ENCODE measurements at places on chromosomes 2 and 18.

DNA sequence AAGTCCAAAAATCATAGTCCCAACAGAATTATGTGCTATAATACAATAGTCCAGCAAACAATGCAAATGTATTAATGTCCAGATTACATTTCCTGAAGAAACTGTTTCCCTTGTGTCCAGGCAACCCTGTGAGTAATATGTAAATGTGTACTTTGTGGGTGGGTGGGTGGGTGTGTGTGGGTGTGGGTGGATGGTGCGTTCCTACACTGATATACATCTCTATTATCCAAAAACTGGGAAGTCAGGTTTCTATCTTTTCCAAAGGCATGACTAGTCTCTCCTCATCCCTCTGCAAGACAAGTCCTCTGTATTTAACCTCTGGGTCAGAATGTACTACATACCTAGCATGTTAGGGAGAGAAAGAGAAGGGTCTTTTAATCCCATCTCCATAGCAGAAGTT is 71.6 kb downstream of the LNPK start:
- DNase-seq, result no peak

GRCh38 chr2:9975805-9976447 is 24.4 kb downstream of the GRHL1 start:
- peak; percentile 60 for DNase-seq

GRCh38 chr2:239917125-239917956 is 107.8 kb downstream of the NDUFA10 start:
- no peak for DNase-seq

DNA sequence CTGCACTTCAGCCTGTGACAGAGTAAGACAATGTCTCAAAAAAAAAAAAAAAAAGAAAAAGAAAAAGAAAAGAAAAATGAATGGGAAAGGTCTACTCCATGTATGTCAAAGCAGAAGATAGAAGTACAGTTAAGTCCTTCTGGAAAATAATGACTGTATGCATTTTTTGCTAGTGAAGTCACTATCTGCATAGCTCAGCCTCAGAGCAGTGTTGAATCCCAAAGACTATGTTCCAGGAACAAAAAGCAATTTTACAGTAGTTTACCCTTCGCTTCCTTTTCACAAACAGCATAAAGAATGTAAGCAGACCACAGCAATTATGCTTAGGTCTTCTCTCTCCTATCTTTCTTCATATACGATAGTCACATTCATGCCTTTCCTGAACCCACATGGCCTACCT is 497.4 kb downstream of the CMPK2 start:
- DNase-seq, result no peak

DNA sequence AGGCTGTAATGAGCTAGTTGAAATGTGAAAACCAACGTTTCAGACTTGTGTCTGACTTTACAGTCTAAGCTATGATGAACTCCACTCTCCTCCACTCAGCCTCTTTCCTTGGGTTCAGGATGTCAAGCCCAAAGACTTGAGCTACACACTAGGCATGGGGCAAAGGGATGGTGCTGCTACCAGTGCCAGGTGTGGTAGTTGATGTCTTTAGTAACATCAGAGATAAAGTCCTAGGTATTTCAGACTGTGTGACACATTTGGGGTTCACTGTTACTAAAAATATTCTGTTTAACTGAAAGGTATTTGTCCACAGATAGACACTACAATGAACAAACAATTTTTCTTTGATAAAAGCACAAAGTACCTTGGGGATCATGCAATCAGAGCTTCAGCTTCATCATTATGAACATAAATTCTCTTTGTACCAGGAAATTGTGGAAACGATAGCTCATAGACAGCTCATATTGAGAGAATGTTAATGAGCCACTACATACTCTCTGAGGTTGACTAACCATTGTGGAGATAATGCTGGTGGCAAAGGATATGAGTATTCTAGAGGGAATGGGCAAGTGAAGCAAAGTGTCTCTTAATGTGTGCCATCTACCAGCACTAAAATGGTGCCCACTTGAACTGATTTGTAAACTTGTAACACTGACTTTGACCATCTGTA is 253.7 kb upstream of the THUMPD2 start:
- DNase-seq, result no peak

GRCh38 chr2:102046135-102046986 is 54.6 kb downstream of the IL1R2 start:
- no peak for DNase-seq

DNA sequence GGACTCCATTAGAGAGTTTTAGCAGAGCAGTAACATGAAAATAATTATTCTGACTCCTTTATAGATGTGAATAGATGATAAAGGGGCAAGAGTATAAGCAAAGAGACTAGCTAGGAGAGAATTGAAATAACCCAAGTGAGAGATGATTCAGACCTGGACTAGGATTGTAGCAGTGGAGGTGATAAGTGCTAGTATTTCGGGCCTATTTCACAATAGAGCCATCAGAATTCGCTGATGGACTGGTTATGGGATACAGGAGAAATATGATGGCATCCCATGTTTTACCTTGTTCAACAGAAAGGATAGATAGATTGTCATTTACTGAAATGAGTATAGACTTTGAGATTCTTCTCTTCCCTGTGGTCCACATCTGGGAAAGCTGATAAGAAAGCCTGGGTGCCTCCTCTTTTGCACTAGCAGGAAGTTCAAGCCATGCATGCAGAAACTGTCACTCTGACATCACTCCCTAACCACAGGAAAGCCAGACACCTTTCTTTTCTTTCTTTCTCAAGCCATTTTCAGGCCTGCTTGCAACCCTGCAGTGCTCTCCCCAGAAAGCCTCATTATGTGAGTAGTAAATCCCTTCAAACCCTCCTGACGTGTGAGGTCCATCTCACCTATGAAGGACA is 25.3 kb downstream of the DYNAP start:
- DNase-seq, result no peak

- DNase-seq, result peak; percentile 42
Observed at GRCh38 chr2:191030521-191031154, 16.7 kb upstream of the STAT1 start.

DNA sequence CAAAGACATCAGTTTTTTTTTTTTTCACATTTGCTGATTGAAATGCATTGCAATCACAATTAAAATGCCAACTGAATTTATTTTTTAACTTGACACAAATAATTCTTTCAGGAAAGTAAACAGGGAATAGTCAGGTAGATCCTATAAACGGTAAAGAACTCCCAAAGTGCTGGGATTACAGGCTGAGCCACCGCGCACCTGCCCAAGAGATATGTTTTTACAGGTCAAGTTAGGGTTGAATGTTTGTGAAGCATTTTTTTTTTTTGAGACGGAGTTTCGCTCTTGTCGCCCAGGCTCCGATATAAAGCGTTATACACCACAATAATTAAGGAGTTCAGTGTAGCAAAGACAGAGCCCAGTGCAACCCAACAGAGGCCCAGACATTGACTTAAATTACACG is 15.1 kb downstream of the ITM2C start:
- no peak for DNase-seq

DNA sequence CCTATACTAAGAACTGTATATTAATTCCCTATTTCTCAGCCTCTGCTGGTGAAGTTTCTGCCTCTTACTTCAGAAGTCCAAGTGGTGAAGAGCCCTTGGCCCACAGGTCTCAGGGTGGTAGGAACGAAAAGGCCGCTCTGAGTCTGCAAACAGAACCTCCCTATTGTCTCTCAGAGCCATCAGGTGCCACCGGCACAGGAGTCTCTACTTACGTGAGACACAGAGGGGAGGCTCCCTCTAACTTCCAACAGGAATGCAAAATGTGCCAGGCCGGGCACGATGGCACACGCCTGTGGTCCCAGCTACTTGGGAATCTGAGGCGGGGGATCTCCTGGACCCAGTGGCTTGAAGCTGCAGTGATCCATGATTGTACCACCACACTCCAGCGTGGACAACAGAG is 143.0 kb downstream of the TPO start:
- DNase-seq, result no peak

- DNase-seq, result no peak
Observed at GRCh38 chr2:115649731-115650130, 1207.3 kb downstream of the DPP10 start.

DNA sequence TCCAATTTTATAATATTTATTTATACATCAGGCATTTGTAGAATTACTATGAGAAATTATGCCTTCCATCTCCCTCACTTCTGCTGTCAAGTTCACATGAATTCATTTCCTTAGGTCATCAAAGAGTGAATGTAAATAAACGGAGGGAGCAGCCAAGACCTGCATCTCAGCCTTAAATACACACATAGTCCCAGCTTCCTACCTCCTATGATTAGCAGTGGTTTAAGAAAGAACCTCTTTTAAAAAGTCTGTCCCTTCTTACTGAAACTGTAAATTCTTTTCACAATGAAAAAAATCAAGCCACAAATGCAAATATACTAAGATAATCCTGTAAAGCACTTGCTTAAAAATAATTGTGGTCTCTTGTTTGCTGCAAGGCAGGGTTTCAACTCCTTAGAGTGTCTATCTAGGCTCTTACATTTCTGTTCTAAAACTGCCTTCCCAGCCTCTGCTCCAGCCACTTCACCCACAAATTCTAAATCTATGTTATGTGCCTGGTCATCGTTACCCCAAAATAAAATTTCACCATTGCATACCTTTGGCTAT is 532.7 kb upstream of the FSHR start:
- no peak for DNase-seq

GRCh38 chr2:53646788-53647187 is 120.8 kb upstream of the CHAC2 start:
- DNase-seq, result no peak

GRCh38 chr18:5424903-5425664 is 118.7 kb downstream of the EPB41L3 start:
- no peak for DNase-seq

GRCh38 chr18:48645427-48646002 is 106.7 kb downstream of the CTIF start:
- no peak for DNase-seq

- DNase-seq, result no peak
Observed at GRCh38 chr2:26576565-26577441, 64.4 kb downstream of the CIB4 start.

- DNase-seq, result no peak
Observed at GRCh38 chr2:158478237-158478636, 21.5 kb downstream of the PKP4 start.

GRCh38 chr18:59318460-59319050 is at the start of gene CPLX4:
CPLX4 (minus strand) TSS chr18:59318649; CDS start chr18:59318462, 187 bp downstream.
- DNase-seq, result no peak

- no peak for DNase-seq
Observed at GRCh38 chr2:236959876-236960275, 125.8 kb upstream of the COPS8 start.

- DNase-seq, result no peak
Observed at GRCh38 chr18:42426496-42427015, 471.5 kb downstream of the PIK3C3 start.

GRCh38 chr2:26883956-26884355 is 36.0 kb downstream of the DPYSL5 start:
- no peak for DNase-seq

- DNase-seq, result no peak
Observed at GRCh38 chr2:31944828-31945571, 65.8 kb downstream of the MEMO1 start.

GRCh38 chr2:171669121-171669520 is 18.1 kb upstream of the DYNC1I2 start:
- no peak for DNase-seq

- DNase-seq, result no peak
Observed at GRCh38 chr2:181563101-181563692, 93.7 kb downstream of the CERKL start.

GRCh38 chr2:15871239-15871783 is 69.0 kb upstream of the MYCN start:
- no peak for DNase-seq

GRCh38 chr2:31945572-31945935 is 65.3 kb downstream of the MEMO1 start:
- no peak for DNase-seq

GRCh38 chr2:72176281-72176680 is 28.6 kb upstream of the CYP26B1 start:
- DNase-seq, result no peak

DNA sequence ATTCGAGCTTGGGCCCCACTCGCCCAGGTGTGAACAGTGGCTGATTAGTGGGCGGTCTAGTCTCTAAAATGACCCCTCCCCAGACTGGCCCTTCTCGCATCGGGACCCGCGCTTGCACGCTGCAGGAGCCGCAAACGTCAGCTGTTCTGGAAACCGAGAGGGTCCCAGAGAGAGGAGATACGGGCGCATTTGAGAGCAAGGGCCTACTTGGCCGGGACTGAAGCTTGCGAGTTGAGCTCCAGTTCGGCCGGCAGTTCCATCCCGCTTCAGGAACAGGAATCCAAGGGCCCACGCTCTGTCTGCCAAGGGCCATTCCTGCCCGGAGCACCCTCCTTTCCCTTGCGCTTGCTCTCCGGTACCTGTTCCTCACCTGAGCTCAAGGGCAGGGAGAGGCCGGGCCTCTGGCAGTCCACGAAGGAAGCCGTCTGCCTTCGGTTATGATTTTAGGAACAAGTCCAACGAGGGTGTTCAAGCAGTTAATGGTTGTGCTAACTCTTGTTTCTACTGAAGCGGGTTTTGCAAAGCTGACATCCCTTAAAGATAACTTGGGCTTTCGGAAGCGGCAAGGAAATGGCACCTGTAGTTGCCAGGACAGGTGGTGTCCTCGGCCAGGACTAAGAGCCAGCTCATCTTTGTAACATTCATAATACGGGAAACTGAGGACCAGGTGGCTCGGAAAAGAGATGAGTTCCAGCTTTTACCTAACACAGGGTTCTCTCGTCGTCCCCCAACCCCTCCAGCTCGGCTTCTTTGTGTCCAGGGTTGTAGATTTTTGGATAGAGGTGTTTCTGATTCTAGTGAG is 3.9 kb upstream of the DLX1 start:
- DNase-seq, result no peak

GRCh38 chr2:28926847-28927246 is 32.4 kb downstream of the WDR43 start:
- DNase-seq, result no peak

DNA sequence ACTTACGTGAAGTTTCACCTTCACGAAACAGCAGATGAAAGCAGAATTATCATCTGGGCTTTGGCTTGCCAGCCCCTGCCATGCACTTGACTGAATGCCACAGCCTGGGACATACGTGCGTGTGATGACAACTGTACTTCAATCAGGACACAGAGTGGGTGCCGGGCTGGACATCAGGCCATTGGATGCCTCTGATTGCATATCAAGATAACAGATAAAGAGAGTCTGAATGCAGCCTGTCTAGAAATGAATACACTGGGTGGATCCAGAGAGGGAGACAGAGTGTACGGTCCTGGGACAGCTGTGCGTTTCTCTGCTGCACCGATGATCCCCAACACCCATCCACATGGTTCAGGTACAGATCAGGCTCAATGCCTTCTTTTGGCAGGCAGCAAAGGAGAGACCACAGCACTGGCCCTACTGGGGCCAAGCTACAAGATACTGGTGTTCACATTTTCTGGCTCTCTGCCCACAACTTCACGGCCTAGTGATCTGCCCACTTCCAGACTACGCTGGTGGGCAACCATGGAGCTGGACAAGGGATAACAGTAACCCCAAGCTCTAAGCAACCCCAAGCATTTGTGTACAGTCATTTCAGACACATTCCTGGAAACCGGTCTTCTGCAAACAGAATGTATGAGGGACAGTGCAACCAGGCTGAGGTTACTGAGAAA is 35.6 kb downstream of the FBLN7 start:
- no peak for DNase-seq

DNA sequence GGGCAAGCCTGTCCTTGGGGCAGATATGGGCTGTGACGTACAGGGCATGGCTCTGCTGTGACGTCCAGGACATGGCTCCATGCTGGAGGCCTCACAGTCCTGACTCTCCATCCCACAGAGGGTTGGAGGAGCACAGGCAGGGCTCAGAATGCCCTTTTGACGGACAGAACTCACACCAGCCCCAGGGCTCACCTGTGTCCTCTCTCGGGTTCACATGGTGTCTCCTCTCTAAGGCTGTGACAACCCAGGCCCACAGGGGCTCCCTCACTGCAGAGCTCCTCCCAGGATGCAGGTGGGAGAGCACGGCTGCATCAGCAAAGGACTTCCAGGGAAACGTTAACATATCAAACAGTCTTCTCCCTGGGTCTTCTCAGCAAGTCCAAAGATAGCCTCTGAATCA is 133.8 kb downstream of the EIPR1 start:
- no peak for DNase-seq
